Amniotic stem cell (primary cell): ENCODE measurements at places on chromosomes 1 and 21.

GRCh38 chr1:214824763-214825162 is 221.8 kb downstream of the CENPF start:
- DNase-seq: no peak

DNA sequence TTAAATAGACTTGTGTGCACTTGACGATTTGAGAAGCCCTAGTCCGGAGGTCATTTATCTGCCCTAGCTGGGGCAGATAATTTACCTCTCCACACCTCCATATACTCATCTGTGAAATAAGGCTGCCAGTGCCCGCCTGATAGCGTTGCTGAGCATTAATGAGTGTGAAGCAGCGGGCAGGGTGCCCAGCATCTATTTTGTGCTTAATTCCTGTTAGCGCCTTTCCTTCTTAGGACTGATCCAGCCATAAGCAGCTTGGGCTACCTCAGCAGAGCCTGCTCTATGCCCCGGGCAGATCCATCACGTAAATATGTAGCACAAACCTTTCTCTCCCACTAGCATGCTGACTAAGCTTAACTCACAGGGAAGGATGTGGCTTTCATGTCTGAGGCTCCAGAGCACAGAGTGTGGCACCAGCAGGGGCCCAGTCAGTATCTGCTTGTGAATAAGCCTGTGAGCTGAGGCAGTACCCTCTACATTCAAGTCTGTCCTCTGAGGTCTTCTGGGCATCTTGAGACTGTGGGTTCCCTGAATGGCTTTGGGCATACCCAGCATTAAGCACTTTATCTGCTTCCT is 21.5 kb upstream of the RNF187 start:
- DNase-seq: no peak

DNA sequence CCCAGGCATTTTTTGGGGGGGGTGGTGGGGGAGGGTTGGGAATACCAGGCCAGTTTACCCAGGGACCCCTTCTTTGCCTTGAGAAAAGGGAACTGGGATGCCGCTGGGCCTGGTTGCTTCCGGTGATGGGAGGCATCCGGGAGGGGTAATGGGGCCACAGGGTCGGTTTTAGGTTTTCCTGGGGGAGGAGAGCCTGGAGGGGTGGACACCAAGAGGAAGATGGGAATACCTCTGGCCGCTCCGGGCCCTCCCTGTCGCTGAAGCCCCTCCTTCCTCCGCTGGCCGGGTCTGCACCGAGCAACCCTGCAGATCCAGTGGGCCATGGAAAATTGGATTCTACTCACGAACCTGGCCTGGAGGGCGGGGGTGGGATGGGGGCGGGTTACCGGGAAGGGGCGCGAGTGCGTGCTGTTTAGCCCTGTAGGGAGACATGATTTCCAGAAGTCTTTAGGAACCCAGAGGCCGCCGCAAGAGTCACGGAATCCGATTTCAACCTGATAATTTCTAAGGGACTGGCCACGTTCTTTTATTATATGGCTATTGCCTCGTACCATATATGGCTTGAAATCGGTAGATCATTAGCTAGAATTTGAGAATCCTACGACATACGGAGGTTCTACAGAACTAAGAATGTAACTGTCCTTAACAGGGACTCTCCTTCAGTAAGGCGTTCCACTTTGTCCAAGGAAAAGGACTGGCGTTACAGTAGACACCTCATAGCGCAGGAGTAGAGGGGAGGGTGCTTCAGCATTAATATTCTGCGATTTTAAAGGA is 749 bp downstream of the AKIRIN1 start:
- no peak for DNase-seq

- no peak for DNase-seq
These were observed 65.1 kb upstream of the TTC34 start for GRCh38 chr1:2866422-2867086.

GRCh38 chr1:48790397-48790796 is 13.7 kb upstream of the BEND5 start:
- DNase-seq: no peak

GRCh38 chr1:159895286-159895685 is 4.7 kb downstream of the CFAP45 start:
- DNase-seq: no peak

DNA sequence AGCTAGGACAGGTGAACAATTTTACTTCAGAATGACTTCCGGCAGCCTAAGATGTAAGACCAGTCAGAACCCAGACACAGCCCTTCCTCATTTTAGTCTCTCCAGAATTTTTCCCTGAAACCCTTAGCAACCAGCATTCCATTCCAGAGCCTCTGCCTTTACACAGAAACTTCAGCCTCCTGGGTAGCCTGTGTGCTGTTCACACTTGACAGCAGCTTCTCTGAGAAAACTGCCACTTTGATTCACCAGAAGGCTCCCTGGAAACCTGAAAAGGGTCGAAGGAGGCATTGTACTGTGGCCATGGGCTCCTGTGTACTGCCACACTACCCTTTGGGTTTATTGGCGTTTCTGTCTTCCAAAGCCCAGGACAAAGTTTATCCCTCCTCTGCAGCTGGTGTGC is 17.4 kb downstream of the HYI start:
- DNase-seq: no peak

DNA sequence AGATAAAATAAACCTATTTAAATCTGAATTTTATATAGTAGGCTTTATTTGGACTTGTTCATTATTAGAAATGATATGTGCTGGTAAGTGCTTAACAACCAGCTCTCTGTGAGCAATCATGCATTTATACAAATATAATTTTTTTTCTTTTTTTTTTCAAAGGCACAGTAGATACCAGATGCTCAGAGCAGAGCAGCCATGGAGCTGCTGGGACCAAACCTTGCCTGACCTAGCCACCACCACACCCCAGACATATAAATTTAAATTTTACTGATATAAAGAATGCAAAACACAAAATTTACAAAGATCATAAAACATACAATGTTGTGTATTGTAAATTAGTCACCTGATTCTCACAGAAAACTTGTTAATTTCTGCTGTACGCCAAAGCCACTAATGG is 290.6 kb downstream of the SDCCAG8 start:
- DNase-seq: no peak

DNA sequence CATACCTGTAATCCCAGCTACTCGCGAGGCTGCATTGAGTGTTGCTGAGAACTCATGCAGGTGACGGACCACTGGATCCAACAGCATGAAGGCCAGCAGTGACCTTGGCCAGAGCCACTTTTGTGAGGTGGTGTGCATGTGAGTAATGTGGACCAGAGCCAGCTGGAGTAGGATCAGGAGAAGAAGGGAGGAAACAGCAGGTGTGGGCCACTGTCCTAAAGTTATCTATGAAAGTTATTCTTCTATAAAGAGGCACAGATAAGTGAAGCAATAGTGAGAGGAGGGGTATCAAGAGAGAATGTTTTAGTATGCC is 47.8 kb downstream of the TCP10L start:
- no peak for DNase-seq

GRCh38 chr1:232382671-232383070 is 247.3 kb downstream of the SIPA1L2 start:
- no peak for DNase-seq

GRCh38 chr1:106846656-106847055 is 209.8 kb upstream of the PRMT6 start:
- DNase-seq: no peak

DNA sequence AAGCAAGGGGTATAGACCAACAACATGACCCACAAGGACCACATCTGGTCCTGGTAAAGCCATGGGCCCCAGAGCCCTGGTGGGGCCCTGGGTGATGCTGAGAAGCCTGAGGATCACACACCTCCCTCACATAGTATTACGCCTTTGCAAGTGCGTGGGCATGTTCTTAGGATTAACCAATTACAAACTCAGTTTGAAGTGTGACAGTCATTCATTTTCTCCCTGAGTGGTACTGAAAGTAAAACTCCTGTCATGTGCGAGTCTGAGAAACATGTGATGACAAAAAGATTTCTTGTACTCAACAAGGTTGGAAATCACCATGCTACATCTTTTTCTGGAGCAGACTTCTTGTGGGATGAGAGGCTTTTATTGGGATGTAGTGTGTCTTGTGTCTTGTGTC is 315.3 kb upstream of the DUSP10 start:
- no peak for DNase-seq

DNA sequence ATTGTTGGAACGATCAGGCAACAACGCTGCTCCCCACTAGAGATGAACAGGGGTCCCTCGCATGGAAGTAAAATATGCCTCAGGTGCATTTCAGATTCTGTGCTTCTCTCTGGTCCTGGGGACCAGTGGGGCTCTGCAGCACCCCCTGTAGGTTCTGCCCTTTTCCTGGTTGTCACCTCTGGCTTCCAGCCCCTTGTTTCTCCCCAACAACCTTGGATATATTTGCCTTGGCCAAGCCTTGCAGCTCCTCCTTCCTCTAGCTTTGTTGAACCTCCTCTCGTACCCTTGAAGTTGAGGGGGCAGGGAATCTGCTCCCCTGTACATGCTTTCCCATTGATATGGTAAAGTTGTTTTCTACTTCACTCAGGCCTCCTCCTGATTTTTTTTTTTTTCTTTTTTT is 5.4 kb upstream of the RGSL1 start:
- DNase-seq: no peak
